ENCODE measurements at places on chromosomes 1 and 21.

DNA sequence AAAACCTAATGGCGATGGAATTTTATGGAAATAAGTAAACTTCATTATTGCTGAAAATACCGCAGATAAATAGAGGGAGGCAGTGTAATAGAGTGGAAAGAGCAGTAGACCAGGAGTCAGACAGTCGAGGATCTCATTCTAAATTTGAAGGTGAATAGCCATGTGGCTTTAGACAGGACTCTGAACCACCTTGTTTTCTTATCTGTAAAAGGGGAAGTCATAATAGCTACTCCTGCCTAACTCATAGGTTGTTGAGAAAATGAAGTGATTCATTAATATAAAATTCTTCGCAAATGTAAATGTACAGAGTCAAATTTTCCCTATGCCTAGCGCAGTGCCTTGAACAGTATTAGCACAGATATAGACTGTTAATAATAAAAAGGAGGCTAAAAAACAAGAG lies 14.8 kb downstream of the RPS6KC1 start:
- DNase-seq = no peak

GRCh38 chr1:154158307-154159125 lies 3.6 kb upstream of the NUP210L start:
- DNase-seq = no peak

- no peak for DNase-seq
These were observed 359.2 kb upstream of the DPYD start for GRCh38 chr1:98280049-98280448.

DNA sequence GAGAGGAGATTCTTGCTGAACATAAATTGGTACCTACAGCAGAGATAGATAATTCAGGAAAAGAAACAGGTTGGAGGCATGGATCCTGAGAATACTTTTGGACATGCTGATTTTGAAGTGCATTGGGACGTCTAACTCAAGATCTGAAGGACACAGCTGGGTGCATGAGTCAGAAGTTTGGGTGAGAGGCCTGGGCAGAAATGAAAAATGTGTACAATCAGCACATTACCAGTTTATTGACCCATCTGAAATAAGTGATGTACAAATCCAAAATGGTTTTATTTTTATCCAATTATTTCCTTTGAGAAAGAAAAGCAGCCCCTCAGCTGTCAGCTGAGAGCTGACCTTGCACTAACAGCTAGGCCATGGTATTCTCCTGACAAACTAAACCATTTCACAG lies 975.2 kb upstream of the B3GALT2 start:
- DNase-seq = no peak

DNA sequence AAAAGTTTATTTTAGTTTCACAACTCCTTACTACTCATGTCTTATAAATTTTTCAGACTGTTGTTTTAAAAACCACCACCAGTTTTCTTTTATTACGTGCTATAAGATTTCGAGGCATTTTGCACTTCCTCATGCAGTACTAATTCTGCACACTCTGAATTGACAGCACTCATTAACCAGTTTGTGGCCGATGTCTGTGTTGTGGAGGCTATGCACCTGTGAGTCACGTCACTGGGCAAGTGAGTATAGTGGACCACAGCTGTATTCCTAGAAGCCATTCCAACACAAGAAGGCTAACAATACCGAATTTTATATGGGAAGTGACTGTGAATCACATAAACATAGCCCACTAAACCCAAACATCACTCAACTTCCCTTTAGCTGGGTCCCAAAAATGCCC lies 21.0 kb upstream of the SPATA6 start:
- DNase-seq = no peak

DNA sequence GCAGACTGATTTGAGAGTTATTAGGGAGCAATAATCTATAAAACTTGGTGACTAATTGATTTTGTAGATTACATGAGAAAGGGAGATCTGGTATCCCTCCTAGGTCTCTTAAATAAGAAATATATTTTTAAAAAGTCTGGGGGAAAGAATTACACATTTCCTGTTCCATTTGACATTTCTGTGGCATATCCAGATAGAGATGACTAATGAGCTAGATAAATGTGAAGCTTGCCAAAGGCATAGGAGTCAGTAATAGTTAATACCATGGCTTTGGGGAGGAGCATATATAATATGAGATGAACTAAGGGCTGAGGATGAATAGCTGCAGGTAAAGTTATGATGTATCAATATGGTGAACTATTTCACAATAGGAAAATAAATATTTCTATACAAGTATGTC lies 663.7 kb downstream of the PTPRC start:
- no peak for DNase-seq

GRCh38 chr21:45042664-45043161 lies 31.7 kb upstream of the ADARB1 start:
- no peak for DNase-seq

GRCh38 chr1:93129507-93130099 lies 50.5 kb downstream of the MTF2 start:
- DNase-seq = no peak

DNA sequence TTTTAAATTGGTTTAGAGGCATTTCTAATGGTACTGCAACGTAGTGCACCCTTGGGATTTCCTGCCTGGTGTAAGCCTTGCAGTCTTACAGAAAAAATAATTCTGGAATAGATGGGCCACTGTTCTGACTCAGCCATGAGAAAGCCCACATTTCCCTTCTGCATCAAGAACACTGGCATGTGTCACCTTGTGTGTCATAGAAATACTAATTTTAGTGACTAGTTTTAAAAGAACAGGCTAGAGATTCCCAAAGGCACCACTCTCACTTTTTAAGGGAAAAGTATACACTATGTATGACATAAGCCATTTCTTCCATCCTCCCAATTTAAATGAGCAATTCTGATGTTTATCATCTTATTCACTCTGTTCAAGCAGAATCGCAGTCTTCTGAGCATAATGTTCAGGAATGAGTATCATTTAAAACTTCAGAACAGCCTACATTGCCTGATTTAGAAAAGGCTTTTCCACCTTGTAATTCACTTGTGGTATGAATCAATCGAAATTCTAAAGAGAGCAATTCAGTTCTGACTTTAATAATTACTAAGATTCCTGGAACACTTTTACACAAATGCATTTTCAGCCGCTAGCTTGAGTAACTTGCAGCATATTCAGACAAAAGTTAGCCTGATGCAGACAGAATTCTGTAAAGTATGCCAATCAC lies 18.8 kb downstream of the RGS13 start:
- DNase-seq = no peak

DNA sequence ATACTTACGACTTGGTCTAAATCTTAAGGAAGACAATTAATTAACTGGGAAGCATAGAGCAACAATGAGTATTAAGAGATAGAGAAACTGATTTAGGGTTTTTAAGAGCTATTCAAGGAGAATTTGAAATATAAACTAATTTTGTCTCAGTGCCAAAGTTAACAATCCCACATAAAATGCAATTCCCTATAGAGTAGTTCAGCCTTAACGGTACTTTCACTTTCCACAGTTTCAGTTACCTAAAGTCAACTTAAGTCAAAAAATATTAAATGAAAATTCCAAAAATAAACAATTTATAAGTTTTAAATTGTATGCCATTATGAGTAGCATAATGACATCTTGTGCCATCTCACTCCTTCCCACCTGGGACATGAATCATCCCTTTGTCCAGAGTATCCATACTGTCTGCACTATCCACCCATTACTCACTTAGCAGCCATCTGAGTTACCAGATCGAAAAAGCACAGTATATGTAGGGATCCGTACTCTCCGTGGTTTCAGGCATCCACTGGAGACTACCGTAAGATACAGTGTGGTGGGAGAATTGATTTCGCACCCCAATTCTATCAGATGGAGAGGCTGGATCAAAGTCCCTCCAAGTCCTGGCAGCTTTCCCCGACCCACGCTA lies 4.8 kb upstream of the SARS1 start:
- no peak for DNase-seq

- no peak for DNase-seq
These were observed 33.3 kb downstream of the DNTTIP2 start for GRCh38 chr1:93845538-93846205.

GRCh38 chr1:196074182-196074581 lies 534.1 kb downstream of the KCNT2 start:
- DNase-seq = no peak

GRCh38 chr1:55987491-55988249 lies 591.7 kb downstream of the PLPP3 start:
- no peak for DNase-seq

GRCh38 chr21:42542596-42542995 lies 28.9 kb downstream of the SLC37A1 start:
- no peak for DNase-seq

DNA sequence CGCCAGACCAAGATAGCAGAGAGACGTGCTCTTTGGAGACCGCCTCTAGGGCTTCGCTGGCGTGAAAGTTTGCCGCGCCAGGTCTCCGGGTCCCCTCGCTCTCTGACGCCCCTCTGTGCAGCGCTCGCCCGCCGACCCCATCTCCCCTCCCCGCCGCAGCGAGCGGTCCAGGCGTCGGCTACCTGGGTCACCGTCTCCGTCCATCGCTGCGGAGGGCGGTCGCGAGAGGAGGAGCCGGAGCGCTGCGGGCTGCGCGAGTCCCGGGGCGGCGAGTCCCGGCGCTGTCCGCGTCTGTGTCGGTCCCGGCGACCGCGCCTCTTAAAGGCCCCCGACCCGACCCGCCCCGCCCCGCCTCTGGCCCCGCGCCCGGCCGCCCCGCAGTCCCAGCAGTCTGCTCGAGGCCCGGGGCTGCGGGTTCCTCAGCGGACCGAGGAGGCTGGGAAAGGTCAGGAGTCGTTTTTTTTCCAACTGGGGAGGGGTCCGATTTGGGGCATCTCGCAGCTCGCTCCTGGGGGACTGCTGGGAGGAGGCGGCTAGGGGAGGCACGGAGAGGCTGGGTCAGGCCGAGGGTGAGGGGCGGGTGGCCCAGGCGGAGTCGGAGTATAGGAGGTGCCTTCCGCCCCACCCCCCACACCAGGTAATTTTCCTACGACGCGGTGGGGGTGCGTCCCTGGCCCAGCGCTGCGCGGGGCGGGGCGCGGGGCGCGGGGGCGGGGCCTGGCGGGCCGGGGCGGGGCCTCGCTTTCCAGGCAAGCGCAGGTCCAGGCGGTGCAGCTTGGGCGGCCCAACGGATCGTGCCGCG lies at the start of the genes FBXO2 and FBXO44:
FBXO2 (minus strand) TSS at position 293 of the 802 bp plus-strand sequence; CDS start at position 204, 89 bp downstream.
FBXO44 (plus strand) TSS at position 741 of the 802 bp plus-strand sequence. CDS start 959 bp downstream, outside the sequence.
- peak; percentile 61 for DNase-seq

DNA sequence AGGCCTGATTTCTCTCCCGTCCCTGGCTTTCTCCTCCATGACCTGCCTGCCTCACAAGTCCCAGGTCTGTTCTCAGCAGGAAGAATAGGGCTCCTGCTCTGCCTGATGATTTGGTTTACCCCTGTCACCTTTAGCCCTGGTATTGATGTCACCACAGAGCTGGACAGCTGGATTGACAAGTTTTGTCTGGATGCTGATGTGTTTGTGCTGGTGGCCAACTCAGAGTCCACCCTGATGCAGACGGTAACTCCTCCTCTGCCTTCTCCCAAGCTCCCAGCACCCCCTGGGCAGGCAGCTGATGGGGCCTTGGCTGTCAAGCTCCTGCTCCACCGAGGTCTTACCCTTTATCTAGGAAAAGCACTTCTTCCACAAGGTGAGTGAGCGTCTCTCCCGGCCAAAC lies 18.4 kb downstream of the MFN2 start:
- no peak for DNase-seq

DNA sequence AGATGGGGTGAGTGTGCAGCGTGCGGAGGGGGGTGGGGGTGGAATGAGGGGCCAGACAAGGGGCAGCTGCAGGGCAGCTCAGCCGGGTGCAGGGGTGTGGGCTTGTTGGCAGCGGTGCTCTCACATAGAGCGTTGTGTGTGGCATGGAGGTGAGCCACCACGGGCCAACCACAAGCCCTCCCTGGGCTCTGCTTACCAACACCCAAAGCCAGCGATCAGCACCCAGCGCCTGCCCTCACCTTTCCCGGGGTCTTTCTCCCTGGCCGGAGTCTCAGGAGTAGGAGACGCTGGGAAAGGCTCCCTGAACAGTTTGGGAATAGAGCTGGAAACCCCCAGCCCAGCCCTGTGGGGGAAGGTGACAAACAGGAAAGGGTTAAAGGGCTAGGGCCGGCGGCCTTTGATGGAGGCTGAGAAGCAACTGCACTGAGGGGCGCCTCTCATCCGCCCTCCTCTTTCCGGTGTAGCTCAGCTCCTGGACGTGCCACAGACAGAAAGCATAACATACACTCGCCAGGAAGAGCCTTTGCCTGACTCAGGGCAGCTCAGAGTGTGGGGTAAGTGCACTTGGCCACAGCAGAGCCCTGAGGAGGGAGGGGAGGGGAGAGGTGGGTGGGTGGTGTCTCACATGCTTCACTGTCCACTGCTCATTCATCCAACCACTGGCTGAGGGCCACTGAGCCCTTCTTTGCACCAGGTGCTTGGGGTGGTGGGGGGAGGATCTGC lies 577 bp downstream of the IKBKE start:
- DNase-seq = peak; percentile 51

GRCh38 chr1:36096500-36097432 lies 8.1 kb downstream of the ADPRS start:
- DNase-seq = no peak

- DNase-seq = no peak
These were observed 40.8 kb upstream of the UTS2 start for GRCh38 chr1:7893529-7894180.

GRCh38 chr1:32557812-32558211 lies 18.6 kb downstream of the ZBTB8A start:
- no peak for DNase-seq

DNA sequence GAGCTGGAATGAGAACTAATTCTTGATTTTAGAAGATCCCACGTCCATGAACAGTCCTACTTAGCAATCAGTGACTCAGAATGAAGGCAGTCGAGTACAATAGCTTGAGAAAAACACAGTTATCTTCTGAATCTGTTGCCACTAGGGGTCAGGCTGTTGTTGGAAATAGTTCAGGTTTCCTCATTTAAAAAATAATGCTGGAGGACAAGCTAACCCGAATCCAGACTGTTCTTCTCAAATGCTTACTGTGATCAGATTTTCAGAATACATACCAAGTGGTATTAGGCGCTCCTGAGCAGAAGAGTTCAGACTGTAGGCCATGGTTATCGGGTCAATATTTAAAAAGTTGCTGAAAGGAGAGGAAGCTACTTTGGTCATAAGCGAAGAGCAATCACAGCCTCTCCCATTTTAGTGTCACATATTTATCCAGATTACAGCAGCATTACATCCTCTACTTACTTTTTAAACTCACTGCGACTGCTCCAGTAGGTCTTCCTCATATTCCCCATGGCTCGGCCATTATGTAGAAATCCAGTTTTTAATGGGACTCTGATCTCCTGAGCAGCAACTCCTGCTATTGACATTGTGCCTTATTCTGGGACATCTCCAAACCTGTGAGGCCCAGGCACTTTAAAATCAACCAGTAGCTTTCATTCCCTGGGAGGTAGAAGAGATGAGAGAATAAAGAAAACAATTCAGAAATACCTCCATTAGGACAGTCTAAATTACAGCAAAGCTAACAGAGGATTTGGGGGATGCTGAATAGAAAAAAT lies 10.9 kb downstream of the ERRFI1 start:
- no peak for DNase-seq

GRCh38 chr1:107683191-107683657 lies 281.8 kb downstream of the VAV3 start:
- DNase-seq = peak; percentile 32

GRCh38 chr1:243930822-243931671 lies 81.0 kb upstream of the AKT3 start:
- DNase-seq = peak; percentile 31

GRCh38 chr1:201708085-201708512 lies 120.9 kb upstream of the IPO9 start:
- no peak for DNase-seq

GRCh38 chr1:61300899-61301298 lies 218.5 kb downstream of the NFIA start:
- DNase-seq = no peak

GRCh38 chr1:32179443-32180185 lies at the start of gene TXLNA:
Gene TXLNA (plus strand): TSS chr1:32179675. CDS start chr1:32180346, 671 bp downstream.
- DNase-seq = peak; percentile 98

- no peak for DNase-seq
These were observed 1288.6 kb upstream of the TMPRSS15 start for GRCh38 chr21:19692231-19692630.

- DNase-seq = no peak
These were observed 208.9 kb upstream of the GREM2 start for GRCh38 chr1:240820816-240821215.

Measured in right kidney (tissue), 9 donors.